ENCODE measurements at places on chromosomes 5 and 9.

DNA sequence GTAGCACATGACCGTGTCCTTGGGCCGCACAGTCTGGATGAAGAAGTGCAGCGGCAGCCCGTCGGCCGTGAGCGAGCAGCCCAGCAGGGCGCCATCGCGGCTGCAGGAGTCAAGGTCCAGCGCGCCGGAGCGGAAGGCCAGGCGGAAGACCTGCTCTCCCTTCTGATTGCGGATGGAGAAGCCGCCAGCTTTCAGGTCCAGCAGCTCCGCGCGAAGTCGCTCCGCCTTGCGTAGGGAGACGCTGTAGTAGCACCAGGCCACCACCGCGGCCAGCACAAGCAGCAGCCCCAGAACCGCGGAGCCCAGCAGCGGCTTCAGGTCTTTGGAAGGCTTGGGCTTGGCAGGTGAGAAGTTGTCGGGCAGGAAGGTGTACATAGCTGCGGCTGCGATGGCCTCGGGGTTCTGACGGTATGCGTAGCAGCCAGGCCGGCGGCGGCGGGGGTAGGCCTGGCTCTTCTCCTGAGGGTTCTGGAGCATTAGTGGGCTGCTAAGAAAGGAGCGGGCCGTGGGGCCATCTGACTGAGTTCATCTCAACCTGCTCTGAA is 4.2 kb downstream of the MYORG start:
- DNase-seq: no peak

DNA sequence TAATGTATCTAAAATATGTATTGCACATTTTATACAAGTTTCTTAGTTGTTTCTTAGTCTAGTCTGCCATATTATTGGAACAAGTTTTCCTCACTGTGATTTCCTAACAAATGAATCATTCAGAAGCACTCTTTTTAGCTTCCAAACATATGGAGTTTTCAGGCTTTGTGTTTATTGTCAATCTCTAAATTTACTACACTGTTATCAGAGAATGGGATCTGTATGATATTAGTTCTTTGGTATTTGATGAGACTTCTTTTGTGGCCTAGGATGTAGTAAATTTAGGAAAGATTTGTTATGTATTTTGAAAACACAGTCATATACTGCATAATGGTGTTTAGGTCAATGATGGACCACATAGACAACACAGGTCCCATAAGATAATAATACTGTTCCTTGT is 25.7 kb downstream of the SREK1IP1 start:
- DNase-seq: no peak

DNA sequence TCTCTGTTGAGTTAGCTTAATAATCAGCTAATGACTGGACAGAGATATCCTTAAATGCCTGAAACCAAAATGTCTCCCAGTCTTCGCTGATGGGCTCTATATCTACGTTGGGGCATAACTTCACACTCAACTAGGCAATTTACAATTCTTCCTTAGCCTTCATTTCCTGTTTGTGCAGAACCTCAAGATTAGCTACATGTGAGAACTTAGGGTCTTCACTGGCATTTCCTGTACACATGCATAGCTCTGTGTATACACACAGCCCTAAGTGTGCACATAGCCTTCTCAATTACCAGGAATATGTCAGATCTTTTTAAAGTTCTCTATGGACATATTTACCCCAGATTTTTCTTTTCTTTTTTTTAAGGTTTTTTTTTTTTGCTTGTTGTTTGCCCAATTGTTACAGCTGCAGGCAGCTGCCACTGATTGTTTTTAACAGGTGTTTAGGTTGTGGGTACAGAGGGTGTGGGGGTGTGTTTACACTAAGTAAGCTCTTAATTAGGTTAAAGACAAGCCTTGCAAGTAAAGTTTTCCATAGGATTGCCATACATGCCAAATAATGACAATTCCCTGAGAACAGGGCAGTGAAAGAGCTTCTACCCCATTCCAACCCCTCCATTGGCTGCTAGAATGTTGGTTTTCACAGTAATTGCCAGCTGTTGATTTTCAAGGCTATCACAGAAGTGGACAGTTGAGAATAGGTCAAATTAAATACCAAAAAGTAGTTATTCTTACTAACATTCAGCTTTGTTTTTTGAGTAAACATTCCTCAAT is 441.0 kb downstream of the TLE4 start:
- no peak for DNase-seq

DNA sequence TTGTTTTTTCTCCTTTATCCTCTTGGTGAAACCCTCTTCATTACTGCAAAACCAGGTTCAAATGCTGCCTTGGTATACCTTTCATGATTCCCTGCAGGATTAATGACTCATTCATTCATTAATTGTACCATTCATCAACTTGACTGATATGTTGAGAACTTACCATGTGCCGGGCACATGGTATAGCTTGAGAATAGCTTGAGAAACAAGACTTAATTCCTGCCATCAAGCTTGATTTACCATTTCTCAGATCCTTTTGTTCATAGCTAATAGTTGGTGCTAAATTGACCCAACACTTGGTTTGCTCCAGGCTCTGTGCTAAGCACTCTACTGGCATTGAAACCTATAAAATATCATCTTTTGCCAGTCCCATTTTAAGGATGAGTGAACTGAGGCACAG is 165.7 kb downstream of the YIPF5 start:
- no peak for DNase-seq

DNA sequence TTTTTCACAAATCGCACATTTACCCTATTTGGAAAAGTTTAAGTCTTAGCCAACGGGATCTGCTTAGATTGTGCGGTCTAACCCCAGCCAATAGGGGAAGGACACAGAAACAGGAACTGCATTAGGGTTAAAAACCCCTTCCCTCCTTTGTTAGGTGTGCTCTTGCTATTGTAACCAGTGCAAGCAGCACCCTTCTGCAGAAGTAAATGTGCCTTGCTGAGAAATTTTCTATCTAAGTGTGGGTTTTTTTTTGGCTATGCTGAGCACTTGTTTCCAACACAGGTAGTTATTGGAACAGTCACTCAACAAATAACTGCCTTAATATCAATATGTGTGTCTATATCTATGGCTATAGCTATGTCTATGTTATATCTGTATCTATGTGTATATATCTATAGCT is 190.0 kb downstream of the TRIM32 start:
- no peak for DNase-seq

DNA sequence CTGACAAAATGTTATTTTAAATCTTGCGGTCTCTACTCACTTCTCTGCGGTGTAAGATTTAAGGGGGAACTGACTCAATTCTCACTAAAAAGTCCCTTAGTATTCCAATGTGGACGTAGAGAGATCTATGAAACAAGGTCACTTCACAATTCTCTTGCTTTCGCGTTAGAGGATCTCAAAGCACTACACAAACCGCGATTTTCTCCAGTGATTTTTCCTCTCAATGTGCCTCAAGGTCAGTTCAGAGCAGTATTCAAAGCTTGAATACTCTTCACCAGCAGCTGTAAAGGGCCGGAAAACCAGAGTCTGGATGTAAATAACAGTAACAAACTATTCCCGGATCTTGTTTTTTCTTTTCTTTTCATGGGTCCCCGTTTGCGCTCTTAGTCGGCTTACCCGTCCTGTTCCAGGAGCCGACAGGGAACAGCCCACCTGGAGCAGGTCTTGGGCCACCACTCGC is 128.2 kb downstream of the TMEM161B start:
- no peak for DNase-seq

Measured in anterior cingulate cortex (tissue), 58 donors.